Epithelial cell of alveolus of lung (primary cell): ENCODE measurements at places on chromosomes 12 and 14. TPM values are rescaled to one million over a fixed set of nuclear protein-coding genes. Genes with fewer than 3 reads are reported as not detected.

The EMP1 gene
- total RNA-seq, result 143 and 190 TPM in 2 replicates

The SDR9C7 gene
- 0.08 TPM in 1 of 2 replicates, not detected in the other for total RNA-seq

The FAM186B gene
- under 0.01 and 0.32 TPM in 2 replicates for total RNA-seq

The ADCK1 gene
- 5.9 and 10.8 TPM in 2 replicates for total RNA-seq

The VWF gene
- total RNA-seq, result 1.4 and 4.3 TPM in 2 replicates

The C3AR1 gene
- 1.9 TPM in 1 of 2 replicates, not detected in the other for total RNA-seq

The NEMP1 gene
- total RNA-seq, result 10.9 and 12.9 TPM in 2 replicates

The TAS2R20 gene
- total RNA-seq, result 0.64 and 0.65 TPM in 2 replicates

The ITGA7 gene
- 1.0 and 5.3 TPM in 2 replicates for total RNA-seq

The NTF3 gene
- total RNA-seq, result 0.08 and 0.13 TPM in 2 replicates

The LRRC9 gene
- total RNA-seq, result not detected in 2 replicates

The RPGRIP1 gene
- total RNA-seq, result under 0.01 TPM in 1 of 2 replicates, not detected in the other

The COX8C gene
- total RNA-seq, result not detected in 2 replicates

The MAP1LC3B2 gene
- 0.26 and 0.32 TPM in 2 replicates for total RNA-seq

The PLXNC1 gene
- total RNA-seq, result 1.4 and 1.7 TPM in 2 replicates

The RASAL1 gene
- not detected in 2 replicates for total RNA-seq

The GLT1D1 gene
- total RNA-seq, result not detected in 2 replicates

The POLE gene
- 11.6 and 15.4 TPM in 2 replicates for total RNA-seq

The TMTC2 gene
- total RNA-seq, result 3.0 and 6.6 TPM in 2 replicates

The ZFHX2 gene
- 0.08 and 0.39 TPM in 2 replicates for total RNA-seq

The AP5M1 gene
- 15.3 and 16.8 TPM in 2 replicates for total RNA-seq

The ASCL1 gene
- not detected in 2 replicates for total RNA-seq

The NUAK1 gene
- total RNA-seq, result 5.0 and 23.8 TPM in 2 replicates

The ETV6 gene
- 8.4 and 8.8 TPM in 2 replicates for total RNA-seq

The BATF gene
- total RNA-seq, result not detected in 2 replicates

The PKP2 gene
- 0.64 and 6.7 TPM in 2 replicates for total RNA-seq

The PDE3A gene
- total RNA-seq, result 3.6 and 20.3 TPM in 2 replicates

The TSPAN8 gene
- 0.13 TPM in 1 of 2 replicates, not detected in the other for total RNA-seq

The DCTN2 gene
- total RNA-seq, result 177 and 194 TPM in 2 replicates

The DPPA3 gene
- total RNA-seq, result not detected in 2 replicates

The CCDC197 gene
- total RNA-seq, result not detected in 2 replicates

The ACOT4 gene
- total RNA-seq, result 0.88 and 1.7 TPM in 2 replicates

The TBX5 gene
- total RNA-seq, result 11.5 and 101 TPM in 2 replicates
